ENCODE measurements at places on chromosomes 16 and 17. TPM values are rescaled to one million over a fixed set of nuclear protein-coding genes. Genes with fewer than 3 reads are reported as not detected.

DNA sequence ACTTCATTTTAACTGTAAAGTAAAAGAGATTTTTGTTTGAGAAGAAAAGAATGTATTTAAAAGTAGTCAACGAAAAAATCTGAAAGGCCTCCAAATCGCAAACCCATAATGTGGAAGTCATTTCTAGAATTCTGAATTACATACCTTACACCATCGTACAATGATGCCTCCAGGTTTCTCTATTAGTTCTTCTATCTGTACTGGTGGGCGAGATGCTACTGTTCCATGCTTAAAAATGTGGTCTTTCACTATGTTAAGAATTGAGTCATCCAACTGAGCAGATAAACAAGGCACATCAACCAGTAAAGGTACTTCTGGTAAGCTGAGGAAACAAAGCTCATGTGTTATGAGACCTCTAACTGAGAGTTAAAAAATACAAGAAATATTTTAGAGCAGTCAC, 28.5 kb downstream of the CRLF3 start:
- ATAC-seq: no peak

GRCh38 chr17:81328978-81329926, 34.1 kb upstream of the SLC38A10 start:
- ATAC-seq: peak; percentile 76

GRCh38 chr17:17839791-17840707, 3.3 kb upstream of the SREBF1 start:
- peak; percentile 80 for ATAC-seq

GRCh38 chr16:19898924-19899604, 14.4 kb upstream of the GPRC5B start:
- no peak for ATAC-seq

DNA sequence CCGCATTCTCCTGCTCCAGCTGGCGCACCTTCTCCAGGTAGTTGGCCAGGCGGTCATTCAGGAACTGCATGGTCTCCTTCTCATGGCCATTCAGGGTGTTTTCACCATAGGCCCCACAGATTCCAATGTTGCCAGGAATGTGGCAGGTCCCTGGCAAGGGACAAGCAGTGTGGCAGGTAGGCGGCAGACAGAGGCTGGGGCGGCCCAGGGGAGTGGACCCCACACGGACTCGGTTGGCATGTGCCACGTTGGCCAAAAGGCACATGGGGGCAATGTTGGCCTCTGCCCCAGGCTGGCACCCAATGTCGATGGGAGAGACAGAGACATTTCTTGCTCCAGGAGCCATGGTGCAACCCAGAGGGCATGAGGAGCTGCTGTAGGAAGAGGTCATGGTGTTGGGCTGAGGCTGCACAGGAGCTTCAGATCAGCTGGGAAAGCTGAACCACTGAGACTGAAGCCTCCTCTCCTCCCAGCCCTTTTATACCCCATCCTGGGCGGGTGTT, at the start of gene KRT38:
Gene KRT38 (minus strand): TSS at position 453 of the 503 bp plus-strand sequence. CDS start 62 bp downstream, at position 391.
- no peak for ATAC-seq

- ATAC-seq: peak; percentile 63
Measured at GRCh38 chr16:58494981-58495520, 4.9 kb upstream of the NDRG4 start.

DNA sequence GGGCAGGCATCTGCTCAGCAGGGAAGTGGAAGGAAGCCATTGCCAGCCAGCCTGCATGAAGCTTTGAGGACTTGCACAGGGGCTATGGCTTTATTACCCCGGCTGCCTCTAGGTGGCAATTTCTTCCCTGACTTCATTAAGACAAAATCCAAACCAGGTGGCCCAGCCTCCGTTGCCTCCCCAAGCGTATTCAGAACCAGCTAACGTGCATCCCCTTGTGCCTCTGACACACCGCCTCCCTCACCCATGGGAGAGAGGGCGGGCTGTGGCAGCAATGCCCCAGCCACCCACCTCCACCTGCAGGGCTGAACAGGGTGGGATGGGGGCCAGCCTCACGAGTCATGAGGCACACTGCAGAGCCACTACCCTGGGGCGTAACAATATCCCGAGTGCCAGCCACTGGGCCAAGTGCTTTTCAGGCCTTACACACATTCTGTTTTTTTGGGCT, 6.8 kb downstream of the KIFC3 start:
- ATAC-seq: no peak

DNA sequence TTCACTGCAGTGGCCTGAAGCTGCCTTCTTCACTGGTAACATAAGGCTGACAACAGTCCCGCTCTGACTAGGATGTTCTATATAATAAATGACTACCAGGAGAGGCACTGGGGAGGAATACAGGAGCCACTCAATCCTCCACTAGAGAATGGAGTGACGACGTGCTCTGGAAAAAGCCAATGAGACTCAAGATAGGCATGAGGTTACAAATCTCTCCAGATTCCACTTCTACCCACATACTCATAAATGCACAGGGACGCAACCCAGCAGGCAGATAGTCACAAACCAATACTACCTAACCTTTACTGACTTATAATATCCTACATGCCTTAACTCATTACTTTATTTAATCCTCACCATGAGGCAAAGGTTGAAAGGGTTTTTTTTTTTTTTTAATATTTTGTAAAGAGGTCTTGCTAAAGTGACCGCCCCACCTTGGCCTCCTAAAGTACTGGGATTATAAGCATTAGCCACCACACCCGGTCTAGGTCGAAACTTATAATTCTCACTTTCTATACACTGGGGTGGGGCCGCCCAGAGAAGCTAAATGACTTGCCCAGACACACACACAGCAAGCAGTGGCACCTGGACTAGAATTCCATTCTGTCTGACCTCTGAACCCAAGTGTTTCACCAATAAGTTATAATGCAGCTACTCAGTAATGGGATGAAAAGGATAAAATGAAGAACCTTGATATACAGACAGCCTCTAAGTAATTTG, 33.7 kb downstream of the TOM1L2 start:
- ATAC-seq: no peak

DNA sequence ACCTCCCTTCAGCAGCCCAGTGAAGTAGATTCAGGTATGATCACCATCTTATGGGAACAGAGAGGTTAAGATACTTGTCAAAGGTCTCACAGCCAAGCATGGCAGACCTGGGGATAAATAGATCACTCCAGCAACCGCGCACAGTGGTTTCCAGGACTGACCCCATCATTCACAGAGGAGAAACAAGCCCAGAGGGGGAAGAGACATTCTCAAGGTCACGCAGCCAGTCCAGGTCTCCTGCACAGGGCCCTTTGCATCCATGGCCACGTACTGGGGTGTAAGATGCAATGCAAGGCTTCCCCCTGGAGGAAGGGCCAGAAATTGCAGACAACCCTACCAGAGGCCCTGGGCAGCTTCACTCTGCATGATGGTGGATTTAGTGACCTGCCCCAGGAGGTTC, 19.9 kb downstream of the TLE7 start:
- ATAC-seq: no peak

GRCh38 chr16:14455573-14455972, 174.5 kb downstream of the PARN start:
- no peak for ATAC-seq

DNA sequence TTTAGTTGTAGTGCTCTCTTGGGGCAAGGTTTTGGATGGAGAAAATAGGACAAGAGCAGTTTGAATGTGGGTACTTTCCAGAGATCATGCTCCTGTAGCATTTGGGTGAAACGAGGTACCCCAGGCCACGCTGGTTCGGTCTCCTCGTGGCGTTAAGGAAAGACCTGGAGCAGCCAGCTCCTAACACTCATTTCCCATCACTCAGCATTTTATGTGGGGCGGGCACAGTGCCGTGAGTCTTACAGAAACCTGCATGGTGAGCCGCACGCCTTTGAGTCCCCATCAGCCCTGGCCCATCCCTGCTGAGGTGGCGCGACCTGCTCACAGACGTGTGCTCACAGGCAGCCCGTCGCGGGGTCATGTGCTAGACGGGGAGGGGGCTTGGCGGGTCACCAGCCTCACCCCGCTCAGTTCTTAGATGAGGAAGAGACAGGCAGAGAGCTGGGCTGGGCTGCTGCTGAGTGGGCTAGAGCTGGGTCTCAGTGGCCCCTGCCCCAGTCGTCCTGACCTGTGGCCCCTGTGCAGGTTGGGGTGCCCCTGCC, 37.3 kb downstream of the TBCD start:
- no peak for ATAC-seq

- no peak for ATAC-seq
Measured at GRCh38 chr16:86118467-86119307, 219.7 kb downstream of the IRF8 start.

DNA sequence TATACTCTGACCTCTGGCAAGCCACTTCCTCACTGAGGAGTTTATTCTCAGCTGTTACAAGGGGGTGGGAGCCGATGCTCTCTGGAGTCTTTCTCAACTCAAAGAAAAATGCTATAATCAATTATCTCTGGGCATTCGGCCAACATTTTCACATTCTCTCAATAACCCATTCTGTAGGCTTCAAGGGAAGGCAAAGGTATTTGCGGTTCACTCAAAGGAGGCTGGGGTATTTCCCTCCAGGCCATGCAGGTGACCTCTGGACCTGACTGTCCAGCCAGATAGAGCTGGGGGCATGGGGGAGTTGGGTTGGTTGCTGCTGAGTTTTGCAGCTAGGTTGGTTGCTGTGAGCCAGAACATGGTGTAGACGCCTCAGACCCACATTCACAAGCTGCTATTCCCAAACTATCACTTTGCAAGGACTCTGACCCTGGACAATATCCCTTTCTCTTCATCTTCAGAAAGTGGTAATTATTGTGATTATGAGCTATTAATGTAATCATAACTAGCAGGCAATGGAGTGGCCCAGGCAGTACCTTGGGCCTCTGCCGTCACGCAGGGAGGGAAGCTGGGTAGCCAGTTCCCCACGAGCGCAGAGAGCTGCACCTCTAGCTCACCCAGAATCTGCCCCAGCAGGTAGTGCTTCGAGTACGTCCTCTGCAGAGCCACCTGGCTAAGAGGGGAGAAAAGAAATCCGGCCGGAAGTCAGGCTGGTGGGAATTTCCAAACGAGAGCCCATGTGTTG, 42.1 kb downstream of the AIPL1 start:
- ATAC-seq: no peak

DNA sequence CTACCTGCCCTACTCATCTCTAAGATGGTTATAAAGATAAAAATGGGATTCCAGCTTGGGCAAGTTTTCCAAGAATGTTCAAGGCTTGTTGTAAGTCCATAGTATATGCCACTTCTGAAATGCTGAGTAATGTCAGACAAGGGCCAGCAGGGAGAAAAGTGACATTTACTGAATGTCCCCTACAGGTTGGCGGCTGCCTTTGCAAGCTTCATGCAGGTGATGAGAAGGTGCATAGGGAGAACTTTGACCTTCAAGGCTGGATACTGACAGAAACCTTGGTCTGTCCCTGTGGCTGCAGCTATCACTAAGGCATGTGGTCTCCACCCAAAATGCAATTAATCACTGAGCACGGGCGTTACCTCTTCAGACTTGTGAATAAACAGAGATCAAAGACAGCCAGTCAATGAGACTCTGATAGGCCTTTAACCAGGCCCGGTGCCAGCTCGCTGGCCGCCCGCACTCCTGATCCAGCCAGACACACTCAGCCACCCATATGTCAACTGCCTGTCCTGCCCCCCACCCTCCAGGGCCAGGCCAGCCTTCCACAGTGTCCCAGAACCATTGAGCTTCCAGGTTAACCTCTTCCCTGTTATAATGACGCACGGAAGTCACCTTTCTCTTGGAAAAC, 26.8 kb upstream of the AXIN2 start:
- ATAC-seq: no peak

DNA sequence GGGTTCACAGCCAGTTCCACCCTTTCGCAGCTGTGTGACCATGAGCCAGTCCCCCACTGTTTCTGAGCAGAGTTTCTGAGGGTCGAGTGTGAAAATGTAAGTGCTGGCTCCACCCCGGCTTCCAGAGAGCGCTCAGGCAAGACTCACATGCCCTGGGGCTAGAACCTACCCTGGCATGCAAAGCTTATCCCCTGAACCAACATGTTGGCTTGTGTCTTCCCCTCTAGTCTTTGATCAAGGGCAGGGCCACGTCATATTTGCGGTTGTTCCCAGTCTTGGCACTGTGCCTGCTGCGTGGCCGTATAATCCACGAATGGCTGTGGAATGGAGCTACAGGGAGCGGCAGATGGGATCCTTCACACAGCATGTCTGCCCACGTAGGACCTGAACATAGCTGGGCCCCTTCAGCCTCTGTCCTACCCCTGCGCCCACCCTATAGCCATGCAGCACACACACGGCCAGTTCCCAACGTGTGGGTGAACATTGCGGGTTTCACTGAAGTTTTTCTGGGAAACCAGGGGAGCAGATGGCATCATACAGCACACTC, 84.8 kb downstream of the MRM1 start:
- ATAC-seq: no peak

- ATAC-seq: no peak
Measured at GRCh38 chr17:5841862-5842261, 228.3 kb upstream of the WSCD1 start.

DNA sequence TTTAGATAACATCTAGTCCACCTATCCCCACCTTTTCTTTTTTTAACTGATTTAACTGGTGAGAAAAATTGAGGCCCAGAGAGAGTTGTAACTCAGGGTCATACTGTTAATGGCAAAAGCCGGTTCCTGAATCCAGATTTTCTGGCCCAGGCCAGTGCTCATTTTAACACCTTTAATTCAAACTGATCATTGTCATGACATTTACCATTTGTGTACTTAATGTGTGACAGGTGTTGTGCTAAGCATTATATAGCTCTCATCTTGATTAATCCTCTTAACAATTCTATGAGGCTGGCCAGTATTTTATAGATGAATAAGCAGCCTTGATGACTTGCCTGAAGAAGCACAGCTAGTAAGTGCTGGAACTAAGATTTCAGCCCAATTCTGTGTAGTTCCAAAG, 14.4 kb downstream of the RHOT1 start:
- no peak for ATAC-seq

Gene BMERB1
- total RNA-seq: 135 TPM

Gene KRT40
- not detected for total RNA-seq

Gene CLDN9
- total RNA-seq: not detected

Gene HS3ST2
- total RNA-seq: 1.6 TPM

Gene GNG13
- total RNA-seq: not detected

Gene C16orf54
- total RNA-seq: 2.7 TPM

Gene LLGL2
- 5.8 TPM for total RNA-seq

Gene CSH2
- total RNA-seq: not detected

Gene PPM1D
- 12.4 TPM for total RNA-seq

Gene HCRT
- not detected for total RNA-seq

Gene SRCIN1
- 0.67 TPM for total RNA-seq

Gene ECI1
- total RNA-seq: 85.1 TPM

Gene CTF1
- total RNA-seq: 14.6 TPM

Gene TP53TG3
- total RNA-seq: not detected

Gene KRT34
- not detected for total RNA-seq

Gene CD19
- total RNA-seq: not detected

Gene ULK2
- 46.7 TPM for total RNA-seq

Gene HEATR9
- 0.27 TPM for total RNA-seq

All from gastroesophageal sphincter (tissue), 4 donors.